ENCODE measurements at places on chromosomes 1 and 21.

DNA sequence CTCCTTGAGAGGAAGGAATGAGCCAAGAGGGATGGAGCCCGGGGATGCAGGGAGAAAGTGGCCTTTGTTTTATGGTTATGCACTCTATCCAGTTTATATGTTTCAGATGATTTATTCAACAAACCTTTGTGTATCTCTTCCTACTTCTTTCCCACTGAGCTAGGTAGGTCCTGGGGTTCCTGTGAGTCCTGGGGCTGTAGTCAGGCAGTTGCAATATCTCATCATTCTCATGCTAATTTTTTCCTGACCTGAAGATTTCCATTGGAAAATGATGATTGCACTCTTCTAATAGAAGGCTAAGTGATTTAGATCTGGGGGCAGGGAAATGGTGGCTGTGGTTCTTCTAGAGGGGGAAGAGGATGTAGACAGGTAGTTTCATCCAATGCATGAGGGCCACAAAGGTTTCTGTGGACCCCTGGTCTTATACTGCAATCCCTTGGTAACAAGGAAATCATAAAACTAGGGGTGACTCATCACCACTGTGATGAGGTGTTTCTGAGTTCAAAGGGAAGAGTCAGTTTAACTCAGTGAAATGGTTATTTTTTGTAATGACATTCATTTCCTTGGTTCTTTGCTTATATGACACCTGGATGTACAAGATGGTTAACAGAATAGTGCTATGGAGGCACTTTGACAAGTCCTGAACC, 20.2 kb downstream of the B3GALT5 start:
- no peak for DNase-seq

GRCh38 chr1:100344774-100345173, 7.5 kb upstream of the CDC14A start:
- DNase-seq: no peak

DNA sequence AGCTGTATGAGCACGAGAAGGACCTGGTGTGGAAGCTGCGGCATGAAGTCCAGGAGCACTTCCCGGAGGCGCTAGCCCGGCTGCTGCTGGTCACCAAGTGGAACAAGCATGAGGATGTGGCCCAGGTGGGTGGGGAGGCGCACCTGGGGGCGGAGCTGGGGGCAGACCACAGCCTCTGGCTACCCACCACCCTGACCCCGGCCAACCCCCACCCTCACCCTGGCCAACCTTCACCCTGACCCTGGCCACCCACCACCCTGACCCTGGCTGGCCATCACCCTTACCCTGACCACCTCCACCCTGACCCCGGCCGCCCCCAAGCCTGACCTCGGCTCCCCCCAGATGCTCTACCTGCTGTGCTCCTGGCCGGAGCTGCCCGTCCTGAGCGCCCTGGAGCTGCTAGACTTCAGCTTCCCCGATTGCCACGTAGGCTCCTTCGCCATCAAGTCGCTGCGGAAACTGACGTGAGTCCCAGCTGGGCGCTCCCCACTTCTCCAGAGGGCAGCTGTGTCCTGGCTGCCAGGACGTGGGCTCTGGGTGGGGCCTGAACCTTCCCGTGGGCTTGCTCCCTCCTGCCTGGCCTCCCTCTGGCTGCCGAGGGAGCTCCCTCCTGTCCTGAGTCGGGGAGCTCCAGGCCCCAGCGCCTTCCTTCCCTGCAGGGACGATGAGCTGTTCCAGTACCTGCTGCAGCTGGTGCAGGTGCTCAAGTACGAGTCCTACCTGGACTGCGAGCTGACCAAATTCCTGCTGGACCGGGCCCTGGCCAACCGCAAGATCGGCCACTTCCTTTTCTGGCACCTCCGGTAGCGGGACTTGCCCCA, 69.5 kb downstream of the PIK3CD start:
- no peak for DNase-seq

GRCh38 chr1:235614442-235614954, 35.1 kb downstream of the GNG4 start:
- DNase-seq: no peak

DNA sequence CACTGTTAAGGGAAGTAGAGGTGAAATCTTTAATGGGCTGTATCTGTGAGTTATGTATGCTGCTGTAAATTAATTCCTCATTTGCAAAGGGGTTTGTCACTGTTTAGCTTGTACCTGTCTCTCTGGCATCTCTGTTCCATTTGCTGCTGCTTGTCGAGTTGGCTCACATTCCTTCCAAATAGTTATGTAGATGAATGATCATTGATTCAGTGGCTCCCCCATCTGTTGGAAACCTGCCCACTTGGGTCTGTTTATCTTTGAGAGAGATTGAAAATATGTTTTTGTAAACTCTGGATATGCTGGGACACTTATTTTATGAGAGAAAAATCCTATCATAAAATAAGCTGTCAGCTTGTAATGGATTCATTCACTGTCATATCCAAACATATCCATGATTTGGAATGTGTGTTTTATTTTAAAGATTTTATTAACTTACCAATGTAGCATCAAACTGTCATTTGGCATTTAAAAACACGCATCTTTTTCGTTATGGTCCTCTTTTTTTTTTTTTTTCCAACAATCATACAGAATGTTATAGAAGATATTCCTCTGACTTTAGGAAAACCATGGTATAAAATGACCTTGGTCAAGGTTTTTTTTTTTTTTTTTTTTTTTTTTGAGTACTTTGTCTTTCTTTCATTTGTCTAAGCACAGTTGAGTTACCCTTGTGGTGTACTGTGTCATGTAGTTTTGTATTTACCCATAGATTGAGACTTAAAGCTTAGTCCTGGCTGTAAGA, 3.5 kb downstream of the RYR2 start:
- DNase-seq: no peak

DNA sequence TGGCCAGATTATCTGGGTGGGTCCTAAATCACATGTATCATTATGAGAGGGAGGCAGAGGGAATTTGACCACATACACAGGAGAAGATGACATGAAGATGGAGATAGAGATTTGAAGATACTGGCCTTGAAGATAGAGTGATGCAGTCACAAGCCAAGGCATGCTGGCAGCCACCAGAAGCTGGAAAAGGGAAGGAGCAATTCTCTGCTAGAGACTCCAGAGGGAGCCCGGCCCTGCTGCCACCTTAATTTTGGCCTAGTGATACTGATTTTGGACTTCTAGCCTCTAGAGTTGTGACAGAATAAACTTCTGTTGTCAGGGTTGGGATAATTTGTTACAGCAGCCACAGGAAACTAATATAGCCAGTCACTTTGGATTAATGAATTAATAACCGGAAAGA, 2.2 kb upstream of the PRDM2 start:
- DNase-seq: peak; percentile 10

GRCh38 chr1:199978408-199978940, 49.0 kb upstream of the NR5A2 start:
- no peak for DNase-seq

GRCh38 chr1:147526501-147526900, 14.8 kb upstream of the BCL9 start:
- no peak for DNase-seq

GRCh38 chr21:33753886-33754285, 111.6 kb downstream of the ITSN1 start:
- no peak for DNase-seq

DNA sequence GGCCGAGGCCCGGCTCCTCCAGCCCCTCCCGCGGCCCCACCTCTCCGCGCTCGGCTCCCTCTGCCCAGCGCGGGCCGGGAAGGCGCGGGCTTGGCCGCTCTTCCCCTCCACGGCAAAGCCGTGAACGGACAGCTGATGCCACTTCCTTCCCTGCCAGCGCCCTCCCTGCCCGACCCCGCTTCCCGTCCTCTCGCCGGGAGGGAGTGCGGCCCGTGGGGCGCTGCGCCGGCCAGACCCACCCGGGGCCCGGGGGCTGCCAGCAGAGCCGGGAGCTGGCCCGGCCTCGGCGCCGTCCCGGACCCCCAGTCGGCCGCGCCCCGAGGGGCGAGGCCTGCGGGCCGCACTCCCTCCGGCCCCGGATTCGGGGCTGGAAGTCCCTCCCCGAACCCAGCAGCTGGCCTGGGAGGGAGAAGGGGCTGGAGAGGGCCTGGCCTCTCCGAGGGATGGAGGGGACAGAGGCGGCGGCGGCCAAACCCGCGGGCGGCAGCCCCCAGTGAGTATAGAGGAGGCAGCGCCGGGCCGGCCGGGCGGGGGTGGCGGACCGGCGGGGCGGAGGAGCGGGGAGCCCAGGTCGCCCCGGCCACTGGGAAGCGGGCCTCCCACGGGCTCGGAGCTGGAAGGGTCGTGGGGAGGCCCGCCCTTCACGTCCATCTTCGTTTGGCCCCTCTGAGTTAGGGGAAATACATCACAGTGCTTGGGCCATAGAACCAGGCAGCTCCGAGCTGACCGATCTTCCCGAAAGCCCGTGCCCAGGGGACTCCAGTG, at the start of gene KIAA1614:
TSS of gene KIAA1614 (plus strand) at position 97 of the 765 bp plus-strand sequence. CDS start at position 444, 347 bp downstream.
- DNase-seq: no peak

- DNase-seq: peak; percentile 81
These were observed at the start of gene CD101 for GRCh38 chr1:117001254-117001927. CD101 (plus strand) TSS chr1:117001760; CDS start chr1:117001818, 58 bp downstream.

DNA sequence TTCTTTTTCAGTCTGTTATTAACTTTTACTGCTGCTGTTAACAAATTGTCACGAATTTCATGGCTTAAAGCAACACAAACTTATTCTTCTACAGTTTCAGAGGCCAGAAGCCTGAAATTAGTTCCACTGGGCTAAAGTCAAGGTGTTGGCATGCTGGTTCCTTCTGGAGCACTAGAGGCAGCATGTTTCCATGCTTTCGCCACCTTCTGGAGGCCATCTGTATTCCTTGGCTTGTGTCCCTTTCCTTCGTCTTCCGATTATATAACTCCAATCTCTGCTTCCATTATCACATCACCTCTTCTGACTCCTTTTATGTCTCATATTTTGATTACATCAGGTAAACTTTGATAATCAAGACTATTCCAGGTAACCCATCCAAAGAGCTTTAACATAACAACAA, 1742.1 kb downstream of the BRINP3 start:
- DNase-seq: no peak

DNA sequence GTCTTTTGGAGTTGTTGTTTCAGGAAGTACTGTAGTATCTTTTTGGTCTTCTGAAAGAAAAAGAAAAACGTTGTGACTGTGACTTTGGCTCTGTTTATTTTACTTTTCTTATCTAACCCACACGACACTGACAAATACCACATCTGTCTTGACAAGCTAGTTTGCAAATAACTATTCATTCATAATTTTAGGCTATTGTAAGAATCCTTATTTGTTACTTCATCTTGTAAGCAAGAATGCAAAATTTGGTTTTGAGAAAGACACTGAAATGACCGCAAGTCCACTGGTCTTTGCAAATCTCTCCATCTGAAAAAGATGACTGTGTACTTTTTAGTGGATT, 12.7 kb downstream of the TGFB2 start:
- no peak for DNase-seq

Data from activated CD4-positive, alpha-beta T cell treated with anti-CD3 and anti-CD28 coated beads, Interleukin-10, Interleukin-2, amounts not matched to agents 100 ng/mL and 50 ng/mL, durations not matched to agents 16 hours and 8 hours (primary cell).